Nucleus accumbens (tissue), 56 donors: ENCODE measurements at places on chromosomes 16 and 17.

- DNase-seq = no peak
Observed at GRCh38 chr17:67779098-67779672, 46.1 kb upstream of the BPTF start.

GRCh38 chr17:45190503-45191255 is 29.0 kb downstream of the HEXIM2 start:
- no peak for DNase-seq

DNA sequence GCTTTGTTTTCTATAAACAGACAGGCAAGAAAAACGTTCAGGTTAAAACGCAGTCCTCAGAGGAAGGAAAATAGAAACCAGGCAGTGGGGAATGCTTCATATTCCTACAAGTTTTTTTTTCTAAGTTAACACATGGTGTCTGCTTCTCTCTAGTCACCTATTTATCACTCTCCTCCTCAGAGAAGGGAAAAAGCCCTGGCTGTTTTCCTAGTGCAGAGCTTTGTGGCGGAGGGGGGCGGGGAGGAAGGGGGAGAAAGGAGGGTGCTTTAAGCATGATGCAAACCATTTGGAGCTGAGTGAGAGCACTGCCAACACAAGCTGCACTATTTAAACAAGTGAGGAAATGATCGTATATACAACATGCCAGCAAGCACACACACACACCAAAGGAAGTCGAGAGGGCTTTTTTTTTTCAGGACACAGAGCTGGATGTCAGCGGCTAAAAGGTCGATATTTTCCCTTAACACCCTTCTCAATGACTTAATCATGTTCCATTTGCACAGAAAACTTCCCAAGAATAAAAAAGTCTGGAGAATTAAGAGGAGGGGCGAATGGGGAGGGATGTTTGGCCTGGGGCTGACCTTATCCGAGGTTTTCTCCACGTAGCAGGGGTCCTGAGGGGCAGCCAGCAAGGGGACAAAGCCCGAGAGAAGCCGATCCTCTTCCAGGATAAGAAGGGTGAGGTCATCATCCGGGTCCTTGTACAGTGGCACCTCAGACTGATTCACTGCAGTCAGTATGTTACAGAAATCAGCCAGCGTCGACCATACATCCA is 117.4 kb downstream of the HIC1 start:
- DNase-seq = peak; percentile 7

- DNase-seq = no peak
Observed at GRCh38 chr16:83549316-83550182, 258.2 kb upstream of the HSBP1 start.

DNA sequence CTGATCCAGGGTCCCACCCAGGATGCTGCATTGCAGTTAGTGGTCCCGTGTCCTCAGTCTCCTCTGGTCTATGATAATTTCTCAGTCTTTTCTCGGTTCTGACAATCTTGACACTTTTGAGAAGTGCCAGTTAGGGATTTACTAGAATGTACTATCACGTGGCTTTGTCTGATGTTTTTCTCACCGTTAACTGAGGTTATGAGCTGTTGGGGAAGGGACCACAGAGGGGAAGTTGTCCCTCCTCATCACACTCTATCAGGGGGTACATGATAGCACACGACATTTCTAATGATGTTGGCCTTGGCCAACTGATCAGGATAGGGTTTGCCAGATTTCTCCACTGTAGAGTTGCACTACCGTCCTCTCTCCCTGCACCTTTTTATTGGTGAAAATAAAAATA is 250.9 kb upstream of the SDK2 start:
- DNase-seq = no peak

- DNase-seq = no peak
Observed at GRCh38 chr17:55706808-55707773, 15.6 kb downstream of the TMEM100 start.

DNA sequence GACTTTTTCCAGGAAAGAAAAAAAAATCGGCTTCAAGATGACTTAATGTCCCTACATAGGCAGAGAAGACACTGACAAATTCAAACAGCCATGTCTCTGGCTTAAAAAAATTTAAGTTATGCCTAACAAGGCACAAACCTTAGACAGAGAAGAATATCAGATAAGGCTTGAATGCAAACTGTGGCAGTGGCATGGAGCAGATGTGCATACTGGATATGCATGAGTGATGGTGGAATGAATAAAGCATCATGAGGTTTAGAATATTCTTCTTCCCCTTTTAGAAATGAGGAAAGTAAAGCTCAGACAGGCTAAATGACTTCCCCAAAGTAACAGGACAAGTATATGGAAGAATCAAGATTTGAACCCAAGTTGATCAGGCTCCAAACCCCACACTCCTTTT is 23.2 kb upstream of the WSCD1 start:
- no peak for DNase-seq

- no peak for DNase-seq
Observed at GRCh38 chr16:26959416-26960009, 107.2 kb upstream of the C16orf82 start.

DNA sequence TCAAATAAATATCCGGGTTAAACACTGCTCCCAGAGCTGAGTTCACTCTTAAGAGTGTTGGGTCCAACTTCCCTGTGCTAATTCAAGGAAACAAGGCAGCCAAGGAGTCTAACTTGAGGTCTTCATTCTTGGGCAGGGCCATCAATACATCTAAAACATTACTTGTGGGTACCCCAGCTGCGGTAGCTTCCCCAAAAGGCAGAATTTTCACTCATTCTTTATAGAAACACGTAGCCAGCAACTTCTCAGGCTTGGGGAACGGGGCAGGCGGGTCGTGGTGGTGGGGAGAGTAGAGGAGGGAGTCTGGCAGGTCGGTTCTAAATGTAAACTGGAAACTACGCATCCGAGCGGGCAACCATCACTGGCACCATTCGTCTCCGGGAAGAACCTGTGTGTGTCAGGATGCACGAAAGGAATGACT is 666 bp upstream of the METTL9 start:
- DNase-seq = no peak

DNA sequence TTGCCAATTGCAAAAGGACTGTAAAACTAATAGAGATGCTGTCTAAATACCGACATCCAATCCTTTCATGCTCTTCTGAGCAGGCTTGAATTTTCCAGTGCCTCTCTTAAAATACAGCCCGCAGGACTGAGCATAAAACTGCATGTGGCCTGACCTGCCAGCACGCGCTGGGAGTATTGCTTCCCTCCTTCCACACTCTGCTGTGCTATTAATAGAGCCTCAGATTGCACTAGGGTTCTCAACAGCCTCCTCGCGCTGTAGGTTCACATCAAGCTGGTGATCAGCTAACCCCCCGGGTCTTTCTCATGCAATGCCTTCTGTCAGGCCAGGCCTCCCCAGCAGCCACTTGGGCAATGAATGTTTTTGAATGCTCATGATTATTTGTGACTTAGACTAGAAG is 14.2 kb upstream of the MSI2 start:
- no peak for DNase-seq

DNA sequence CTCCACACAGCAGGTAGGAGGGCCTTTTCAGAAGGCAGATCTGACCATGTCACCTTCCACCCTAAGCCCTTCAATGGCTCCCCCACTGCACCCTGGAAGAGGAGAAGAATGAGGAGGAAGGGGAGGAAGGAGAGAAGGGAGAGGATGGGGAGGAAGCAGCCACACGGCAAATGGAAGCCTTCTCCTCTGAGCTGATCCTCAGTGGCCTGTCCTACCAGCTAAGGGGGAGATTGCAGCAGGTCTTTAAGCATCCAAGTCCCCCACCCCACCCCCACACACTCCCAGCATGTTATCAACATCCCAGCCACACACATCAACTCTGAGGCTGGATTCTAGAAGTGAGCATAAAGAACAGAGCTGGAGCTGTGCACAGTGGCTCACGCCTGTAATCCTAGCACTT is 46.2 kb upstream of the RBFOX3 start:
- DNase-seq = no peak

GRCh38 chr16:19690196-19690595 is 27.8 kb downstream of the KNOP1 start:
- no peak for DNase-seq

GRCh38 chr17:46977348-46977747 is 1.7 kb downstream of the RPRML start:
- DNase-seq = no peak

- no peak for DNase-seq
Observed at GRCh38 chr16:66278604-66279262, 87.8 kb upstream of the CDH5 start.

- DNase-seq = no peak
Observed at GRCh38 chr16:28935924-28936783, 4.4 kb downstream of the CD19 start.

DNA sequence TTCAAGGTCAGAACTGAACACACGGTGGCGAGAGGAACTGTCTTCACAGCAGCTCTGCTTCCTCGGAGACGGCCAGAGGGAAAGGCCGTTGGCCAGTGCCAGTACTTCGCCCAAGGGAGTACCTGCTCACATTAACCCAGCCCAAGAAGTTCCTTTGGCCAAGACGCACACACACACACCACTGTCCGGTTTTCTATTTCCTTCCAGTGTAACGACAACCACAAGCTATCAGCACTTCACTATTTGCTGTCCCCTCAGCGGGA is 744 bp upstream of the GGNBP2 start:
- DNase-seq = no peak

GRCh38 chr17:43791589-43791988 is 11.4 kb downstream of the CFAP97D1 start:
- no peak for DNase-seq

DNA sequence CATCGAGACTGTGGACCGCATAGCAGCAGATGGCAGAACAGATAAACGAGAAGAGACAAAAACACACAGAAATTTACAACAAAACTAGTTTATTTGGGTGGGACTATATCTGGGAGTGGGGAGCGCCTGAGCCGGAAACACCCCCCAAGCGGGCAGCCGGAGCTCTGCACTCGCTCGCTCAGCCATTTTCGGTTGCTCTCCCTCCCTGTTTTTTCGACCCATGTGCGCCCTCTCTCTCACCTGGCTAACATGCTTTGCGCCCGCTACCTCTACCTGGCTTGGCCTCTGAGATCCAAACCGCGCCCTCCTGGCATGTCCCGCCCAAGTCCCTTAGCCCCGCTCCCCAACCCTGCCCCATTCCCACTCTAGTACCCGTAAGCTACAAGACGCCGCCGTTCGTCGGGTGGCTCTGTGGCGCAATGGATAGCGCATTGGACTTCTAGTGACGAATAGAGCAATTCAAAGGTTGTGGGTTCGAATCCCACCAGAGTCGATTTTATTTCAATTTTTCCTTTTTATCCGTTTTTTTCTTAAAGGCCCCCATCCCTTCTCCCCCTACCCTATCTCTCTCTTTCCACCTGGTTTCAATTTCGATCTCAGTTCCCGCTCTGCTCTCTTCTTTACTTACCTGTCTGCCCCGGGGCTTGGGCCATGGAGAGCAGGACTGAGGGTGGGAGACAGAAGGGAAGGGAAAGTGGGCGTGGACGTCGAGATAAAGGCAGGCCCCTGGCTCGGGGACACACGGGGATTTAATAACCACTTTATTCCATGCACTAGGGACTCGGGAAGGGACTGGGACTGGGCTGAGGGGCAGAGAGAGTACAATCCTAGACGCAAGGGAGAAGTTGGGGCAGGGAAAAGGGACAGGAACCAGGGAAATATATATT is 2.4 kb upstream of the ALOXE3 start:
- DNase-seq = peak; percentile 45

DNA sequence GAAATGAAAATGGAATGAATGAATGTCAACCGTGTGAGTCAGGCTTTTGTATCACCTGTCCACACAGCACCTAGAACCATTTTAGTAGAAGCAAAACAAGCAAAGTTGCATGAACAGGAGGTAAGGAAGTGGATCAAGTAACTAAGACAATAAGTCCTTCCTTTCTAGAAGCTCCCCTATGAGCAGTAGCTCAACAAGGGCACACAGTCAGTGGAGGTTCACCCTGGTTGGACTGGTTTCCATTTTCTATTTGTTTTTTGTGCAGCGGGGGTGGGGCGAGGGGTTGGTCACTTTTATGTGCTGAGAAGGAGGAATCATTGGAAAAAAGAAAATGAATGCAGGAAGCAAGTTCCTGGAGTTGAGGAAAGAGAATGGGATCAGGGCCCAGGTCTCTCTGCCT is 4.0 kb upstream of the HSBP1 start:
- no peak for DNase-seq

DNA sequence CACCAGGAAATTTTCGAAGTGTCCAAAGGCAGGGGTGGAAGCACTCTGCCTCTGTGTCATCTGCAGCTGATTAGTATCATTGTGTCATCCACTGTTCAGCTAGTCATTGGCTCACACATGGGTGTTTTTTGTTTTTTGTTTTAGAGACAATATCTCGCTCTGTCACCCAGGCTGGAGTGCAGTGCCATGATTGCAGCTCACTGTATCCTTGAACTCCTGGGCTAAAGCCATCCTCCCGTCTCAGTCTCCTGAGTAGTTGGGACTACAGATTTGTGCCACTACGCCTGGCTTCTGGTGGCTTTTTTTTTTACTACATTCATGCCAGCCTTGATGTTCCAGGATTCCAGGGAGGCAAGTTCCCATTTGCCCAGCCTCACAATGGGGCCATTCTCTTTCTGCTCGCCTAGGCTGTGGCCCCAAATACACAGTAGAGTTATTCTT is 32.5 kb upstream of the MYO18A start:
- peak; percentile 54 for DNase-seq

DNA sequence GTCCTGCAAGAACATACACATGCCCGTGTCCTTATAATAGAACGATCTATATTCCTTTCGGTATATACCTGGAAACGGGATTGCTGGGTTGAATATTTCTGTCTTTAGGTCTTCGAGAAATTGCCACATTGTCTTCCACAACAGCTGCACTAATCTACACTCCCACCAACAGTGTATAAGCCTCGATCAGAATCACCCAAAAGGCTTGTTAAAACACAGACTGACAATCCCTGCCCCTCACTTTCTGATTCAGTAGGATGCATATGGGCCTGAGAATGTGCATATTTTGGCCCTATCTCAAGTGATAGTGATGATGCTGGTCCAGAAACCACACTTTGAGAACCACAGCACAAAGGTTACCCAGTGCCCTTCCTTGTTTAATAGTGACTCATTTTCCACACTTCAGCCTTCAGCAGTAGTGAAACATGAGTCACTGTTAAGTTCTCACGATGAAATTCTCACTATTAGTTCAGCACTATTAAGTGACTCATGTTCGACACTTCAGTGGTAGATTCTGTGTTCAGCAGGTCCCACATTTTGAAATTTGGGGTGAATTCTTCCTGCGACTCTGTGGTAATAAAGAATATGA is 215.6 kb downstream of the GRIN2A start:
- DNase-seq = no peak

DNA sequence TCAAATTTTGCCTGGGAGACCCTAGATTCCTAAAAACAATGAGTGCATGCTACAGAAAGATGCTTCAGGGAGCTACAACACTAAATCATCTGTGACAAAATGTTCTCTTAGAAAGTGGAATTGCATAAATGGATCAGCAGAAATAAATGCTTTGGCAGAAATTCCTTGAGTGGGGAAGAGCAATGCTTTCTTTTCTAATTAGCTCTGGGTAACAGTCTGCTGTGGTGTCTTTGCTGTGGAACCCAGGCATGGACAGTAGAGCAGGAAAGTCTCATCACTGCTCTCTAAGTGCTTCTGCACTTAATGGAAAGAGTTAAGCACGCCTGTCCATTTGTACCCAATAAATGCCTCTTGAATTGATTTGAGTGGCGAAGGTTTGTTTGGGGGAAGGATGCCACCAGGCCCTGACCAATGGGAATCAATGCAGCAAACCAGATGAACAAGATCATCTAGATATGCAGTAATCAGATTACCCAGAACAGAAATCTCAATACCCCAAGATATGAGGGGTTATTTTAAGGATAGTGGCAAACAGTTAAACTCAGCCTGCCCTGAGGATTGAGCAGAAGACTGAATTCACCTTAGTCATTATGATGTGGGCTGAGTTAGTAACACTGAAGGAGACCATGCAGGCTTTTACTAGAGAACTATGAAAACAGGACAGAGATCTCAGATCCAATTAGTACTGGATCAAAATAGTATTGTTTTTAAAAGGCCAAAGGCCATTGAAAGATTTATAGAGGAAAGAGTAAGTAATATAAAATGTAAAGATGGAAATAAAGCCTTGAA is 13.6 kb downstream of the HLF start:
- no peak for DNase-seq
